ENCODE measurements at places on chromosomes 12 and 14. TPM values are rescaled to one million over a fixed set of nuclear protein-coding genes. Genes with fewer than 3 reads are reported as not detected.

TCL1B gene
- not detected for total RNA-seq

DNA sequence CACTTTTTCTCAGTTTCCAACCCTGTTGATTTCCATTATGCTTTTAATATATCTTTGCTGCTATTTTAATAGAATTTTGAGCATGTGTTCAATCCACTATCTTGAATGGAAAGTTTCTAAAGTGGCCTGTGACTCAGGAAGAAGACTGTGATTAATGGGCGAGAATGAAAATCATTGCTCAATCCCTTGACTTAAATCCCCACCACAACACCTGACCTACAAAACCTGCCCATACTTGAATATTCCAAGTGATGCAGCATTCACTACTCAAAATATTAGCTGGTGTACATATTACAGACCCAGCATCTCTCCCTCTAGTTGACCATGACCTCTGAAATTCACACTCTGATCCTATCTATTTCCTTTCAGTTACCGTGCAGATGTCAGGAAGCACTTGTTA is 1.3 kb upstream of the OAS3 start:
- DNase-seq: no peak
- peak overlapping the region; percentile 77 for H3K27ac ChIP-seq
- no peaks in the 10 kb centered on the region for H3K36me3 ChIP-seq
- no peak overlapping the region for H3K4me3 ChIP-seq
- peaks cover 8% of the 10 kb centered on the region for H3K4me1 ChIP-seq

C12orf57 gene
- 824 TPM for total RNA-seq

VRTN gene
- not detected for total RNA-seq

COPZ1 gene
- total RNA-seq: 70.9 TPM

DNA sequence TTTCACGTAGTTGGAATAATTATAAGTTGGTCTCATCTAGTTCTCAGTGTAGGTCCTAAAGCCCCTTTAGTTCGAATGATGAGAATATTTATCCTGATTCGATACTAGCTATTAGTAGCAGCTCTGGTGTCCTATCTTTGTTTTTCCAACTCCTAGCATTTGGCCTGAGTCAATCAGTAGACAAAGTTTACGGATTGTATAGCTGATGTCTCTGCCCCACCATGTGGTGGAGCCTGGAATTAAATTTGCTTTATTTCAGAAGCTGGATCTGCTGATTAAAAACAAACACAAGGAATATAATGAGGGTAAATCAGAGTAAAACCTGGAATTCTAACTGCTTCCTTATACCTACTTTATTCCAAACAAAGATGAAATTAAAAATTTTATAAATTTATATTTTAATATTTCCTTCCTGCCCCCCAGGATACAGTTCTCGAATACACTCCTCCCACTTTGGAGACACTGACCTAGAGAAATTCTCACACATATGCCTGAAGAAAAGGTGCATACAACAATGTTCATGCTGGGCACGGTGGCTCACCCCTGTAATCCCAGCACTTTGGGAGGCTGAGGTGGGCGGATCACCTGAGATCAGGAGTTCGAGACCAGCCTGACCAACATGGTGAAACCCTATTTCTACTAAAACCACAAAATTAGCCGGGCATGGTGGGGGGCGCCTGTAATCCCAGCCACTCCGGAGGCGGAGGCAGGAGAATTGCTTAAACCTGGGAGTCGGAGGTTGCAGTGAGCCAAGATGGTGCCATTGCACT is 7.6 kb upstream of the BRMS1L start:
- DNase-seq: no peak
- no peaks in the 10 kb centered on the region for H3K36me3 ChIP-seq
- no peaks in the 10 kb centered on the region for H3K27me3 ChIP-seq
- H3K27ac ChIP-seq: no peak overlapping the region
- no peaks in the 10 kb centered on the region for H3K4me1 ChIP-seq

ACOT6 gene
- total RNA-seq: 0.16 TPM

NELL2 gene
- 9.9 TPM for total RNA-seq

NRXN3 gene
- 3.6 TPM for total RNA-seq

NGB gene
- not detected for total RNA-seq

BICDL1 gene
- 0.48 TPM for total RNA-seq

DNA sequence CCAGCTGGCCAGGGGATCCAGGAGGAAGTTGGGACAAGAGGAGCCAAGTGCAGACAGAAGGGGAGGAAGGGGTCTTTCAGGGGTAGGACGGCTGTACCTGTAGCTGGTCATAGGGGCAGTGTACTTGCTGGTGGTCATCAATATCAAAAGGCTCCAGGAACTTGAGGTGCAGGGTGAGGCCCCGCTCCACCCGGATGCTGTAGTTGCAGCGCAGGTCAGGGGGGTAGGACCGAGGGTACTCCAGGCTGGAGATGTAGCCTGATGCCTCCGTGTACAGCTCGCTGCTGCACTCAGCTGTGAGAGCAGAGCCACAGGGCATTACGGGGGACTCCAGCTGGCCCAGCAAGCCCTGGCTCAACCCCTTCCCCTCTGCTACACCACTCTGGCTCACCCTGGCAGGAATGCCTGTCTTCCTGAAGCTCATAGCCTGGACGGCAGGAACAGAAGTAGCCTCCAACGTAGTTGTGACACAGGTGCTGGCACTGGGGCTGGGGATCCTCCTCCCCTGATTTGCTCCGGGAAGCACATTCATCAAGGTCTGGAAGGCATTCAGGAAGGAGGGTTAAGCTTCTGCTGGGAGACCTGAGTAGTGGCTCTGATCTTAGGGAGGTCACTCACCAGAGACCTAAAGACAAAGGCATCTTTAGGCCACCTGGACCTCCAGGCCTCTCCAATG is 2.9 kb downstream of the C1R start:
- H3K4me3 ChIP-seq: peak overlapping the region; percentile 63
- peak overlapping the region; percentile 98 for H3K27ac ChIP-seq
- peaks cover 8% of the 10 kb centered on the region for H3K4me1 ChIP-seq
- DNase-seq: no peak
- no peaks in the 10 kb centered on the region for H3K36me3 ChIP-seq
- no peaks in the 10 kb centered on the region for H3K27me3 ChIP-seq
